GM19239 (cell line): ENCODE measurements at places on chromosomes 5 and 9.

GRCh38 chr9:36129139-36129538 is 7.4 kb upstream of the GLIPR2 start:
- DNase-seq = no peak

GRCh38 chr9:98943682-98944056 is at the start of gene COL15A1:
COL15A1 (plus strand) TSS chr9:98943907; CDS start chr9:98944062, 155 bp downstream.
- no peak for DNase-seq

DNA sequence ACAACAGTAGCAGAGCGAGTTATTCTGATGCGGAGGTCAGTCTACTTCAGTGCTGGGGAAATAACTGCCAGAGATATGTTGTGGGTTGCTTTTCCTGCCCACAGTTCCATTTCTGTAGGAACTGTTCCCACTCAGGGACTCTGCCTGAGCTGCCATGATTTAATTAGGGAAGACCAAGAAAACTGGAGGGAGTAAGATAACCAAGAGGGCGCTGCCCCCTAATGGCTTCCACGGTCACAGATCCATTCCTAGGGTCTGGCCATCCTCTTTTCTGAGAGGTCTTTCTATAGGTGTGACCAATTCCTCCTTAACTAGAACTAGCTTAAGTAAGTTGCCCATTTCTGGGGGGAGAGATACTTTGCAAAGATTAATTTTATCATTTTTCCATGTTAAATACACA is 125.9 kb downstream of the APBA1 start:
- DNase-seq = no peak

GRCh38 chr5:169270827-169271226 is 30.1 kb downstream of the SLIT3 start:
- no peak for DNase-seq

DNA sequence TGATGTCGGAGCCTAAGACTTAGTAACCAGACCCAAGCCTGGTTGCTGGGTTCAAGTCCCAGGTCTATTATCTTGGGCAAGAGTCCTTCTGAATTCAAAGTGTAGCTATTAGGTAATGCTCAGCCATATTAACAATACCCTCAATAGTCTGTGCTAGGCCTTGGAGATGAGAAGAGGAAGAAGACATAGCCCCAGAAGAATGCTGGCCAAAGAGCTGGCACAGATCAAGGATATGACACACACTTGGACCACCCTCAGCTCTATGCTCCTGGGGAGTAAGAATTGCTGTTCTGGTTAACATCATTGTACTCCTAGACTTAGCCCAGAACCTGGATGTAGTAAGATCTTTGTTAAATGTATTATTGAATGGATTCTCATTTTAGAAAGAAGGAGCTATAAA is 426.7 kb downstream of the CDK5RAP2 start:
- DNase-seq = no peak

DNA sequence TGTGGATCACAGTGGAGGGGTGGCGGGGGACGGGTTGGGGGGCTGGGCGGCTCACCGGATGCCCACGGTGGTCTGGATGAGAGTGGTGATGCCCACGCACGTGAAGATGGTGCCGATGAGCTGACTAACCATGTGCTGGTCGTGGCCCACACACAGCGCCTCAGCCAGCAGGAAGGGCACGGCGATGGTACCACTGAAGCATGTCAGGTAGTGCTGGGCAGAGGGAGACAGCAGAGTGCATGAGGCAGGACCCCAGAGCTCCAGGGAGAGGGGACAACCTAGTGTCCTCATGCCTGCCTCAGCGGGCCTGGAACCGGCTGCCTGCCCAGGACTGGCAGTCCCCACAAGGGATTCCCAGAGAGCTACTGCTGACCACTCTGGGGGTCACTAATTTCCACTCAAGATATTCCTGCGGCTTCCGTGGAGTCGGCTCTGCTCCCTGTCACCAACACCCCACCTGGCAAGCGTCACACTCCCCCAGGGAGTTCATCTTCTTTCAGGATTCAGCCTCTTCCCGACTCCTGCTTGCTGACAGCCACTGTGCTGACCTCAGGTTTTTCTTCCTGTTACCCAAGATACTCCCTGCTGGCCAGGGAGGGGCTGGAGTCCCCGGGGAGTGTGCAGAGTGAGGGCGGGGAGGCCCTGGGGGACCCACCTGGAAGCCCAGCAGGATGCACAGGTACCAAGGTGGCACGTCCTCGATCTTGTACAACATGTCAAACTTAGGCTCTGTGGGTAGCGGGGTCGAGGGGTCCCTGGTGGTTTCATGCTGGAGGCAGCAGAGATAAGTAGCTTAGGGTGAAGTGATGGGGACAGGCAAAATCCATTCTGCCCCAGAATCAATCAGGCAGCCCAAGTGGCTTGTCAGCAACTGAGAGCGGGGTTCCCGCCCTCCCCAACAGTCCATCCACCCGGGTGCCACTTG is 998 bp downstream of the SLC23A1 start:
- DNase-seq = no peak

- no peak for DNase-seq
Measured at GRCh38 chr5:31682851-31683250, 43.9 kb downstream of the PDZD2 start.

DNA sequence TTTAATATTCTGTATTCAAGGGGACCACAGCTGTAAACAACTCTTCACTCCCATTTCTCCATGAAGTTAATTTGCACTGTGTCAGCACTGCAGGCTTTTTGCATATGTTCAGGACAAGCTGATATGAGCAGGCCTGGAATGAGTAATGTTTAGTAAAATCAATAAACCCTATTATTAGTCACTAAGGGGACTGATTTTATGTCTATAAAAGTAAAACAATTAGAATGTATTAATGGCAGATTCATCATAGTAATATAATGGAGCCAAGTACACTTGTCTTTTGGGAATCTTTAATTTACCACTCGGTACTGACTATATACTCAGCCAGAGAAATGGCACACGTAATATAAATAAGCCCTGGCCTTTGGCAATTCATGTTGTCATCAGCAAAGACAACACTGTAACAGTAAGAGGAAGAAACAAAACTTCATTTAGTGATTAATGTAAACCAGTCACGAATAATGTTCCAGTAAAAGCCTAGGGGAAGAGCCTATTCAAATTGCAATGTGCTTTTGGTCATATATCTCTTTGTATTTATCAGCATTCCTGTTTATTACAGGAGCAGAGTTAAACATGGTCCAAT is 111.6 kb downstream of the ZNF608 start:
- DNase-seq = no peak

- no peak for DNase-seq
Measured at GRCh38 chr5:946720-947625, 54.3 kb downstream of the TRIP13 start.

DNA sequence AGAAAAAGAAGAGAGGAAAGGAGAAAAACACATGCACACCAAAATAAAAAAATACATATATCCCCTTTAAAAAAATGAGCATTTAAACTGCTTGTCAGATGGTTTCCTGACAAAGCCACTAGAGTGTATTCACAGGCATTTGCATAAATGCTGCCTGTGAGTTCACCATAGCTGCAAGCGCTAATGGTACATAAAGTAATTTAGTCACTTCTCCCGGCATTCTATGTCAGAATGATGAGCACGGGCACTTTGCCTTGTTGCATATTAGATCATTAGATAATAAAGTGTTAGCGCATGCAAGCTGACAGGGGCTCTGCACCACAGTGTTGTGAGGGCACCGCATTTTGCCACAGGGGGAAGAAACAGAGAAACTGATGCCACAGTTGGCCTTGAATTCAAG is 280.6 kb downstream of the EBF1 start:
- no peak for DNase-seq

GRCh38 chr5:37932450-37932849 is 92.6 kb upstream of the GDNF start:
- DNase-seq = no peak

- no peak for DNase-seq
Measured at GRCh38 chr5:28468166-28468565, 1429.8 kb upstream of the CDH9 start.

DNA sequence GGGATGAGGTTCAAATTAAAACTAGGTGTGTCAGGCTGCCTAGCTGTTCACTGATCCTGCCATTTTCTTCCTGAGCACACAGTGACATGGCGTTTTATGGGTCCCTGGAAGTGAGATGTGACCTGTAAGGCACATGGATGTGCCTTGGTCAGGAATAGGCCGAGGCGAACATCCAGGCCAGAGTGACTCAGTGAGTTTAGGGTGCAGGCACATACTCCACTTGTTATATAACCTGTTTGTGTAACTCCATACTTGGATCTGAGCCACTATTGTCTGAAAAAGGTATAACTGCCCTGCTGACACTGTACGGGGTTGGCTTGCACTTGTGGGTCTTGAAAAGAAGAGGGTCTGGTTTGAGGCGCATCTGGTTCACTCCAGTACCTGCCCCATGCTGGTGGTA is 150.1 kb upstream of the ADAMTS16 start:
- no peak for DNase-seq

DNA sequence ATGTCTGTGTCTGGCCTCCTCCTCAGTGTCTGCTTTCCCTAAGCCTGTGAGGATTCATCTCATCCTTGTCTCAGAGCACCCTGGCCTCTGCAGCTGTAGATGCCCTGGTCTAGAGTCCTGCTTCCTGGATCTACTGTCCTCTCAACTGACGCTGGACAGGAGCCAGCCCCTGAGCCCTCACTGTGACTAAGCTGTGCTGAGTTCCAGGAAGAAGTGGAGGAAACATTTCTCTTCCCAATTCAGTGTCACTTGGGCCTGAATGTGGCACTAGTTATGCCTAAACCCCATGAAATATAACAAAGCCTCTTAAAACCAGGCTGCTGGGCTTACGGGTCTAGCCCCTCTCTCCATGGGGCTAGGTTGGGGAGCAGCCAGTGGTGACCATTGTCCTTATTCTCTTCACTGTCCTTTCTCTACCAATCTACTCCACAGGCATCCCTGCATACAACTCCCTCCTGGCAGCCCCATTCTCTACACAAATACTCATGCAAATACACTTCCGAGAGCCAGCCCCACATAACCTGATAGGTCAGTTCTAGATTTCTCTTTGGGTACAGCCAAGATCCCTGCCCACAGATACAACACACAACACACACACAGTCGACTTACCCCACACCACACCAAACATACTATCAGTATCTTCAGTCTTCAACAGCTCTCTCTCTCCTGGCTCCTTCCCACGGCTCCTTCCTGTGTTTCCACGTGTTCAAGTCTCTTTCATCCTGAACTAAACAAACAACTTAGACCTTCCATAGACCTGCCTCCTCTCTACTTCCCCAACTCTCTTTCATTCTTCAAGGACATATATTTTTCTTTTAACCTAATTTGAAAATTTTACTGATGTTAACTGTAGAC is 220.8 kb downstream of the SNX18 start:
- no peak for DNase-seq

- DNase-seq = no peak
Measured at GRCh38 chr9:114718801-114719221, 36.8 kb upstream of the TEX48 start.

GRCh38 chr9:129027224-129027684 is 877 bp downstream of the SH3GLB2 start:
- no peak for DNase-seq

DNA sequence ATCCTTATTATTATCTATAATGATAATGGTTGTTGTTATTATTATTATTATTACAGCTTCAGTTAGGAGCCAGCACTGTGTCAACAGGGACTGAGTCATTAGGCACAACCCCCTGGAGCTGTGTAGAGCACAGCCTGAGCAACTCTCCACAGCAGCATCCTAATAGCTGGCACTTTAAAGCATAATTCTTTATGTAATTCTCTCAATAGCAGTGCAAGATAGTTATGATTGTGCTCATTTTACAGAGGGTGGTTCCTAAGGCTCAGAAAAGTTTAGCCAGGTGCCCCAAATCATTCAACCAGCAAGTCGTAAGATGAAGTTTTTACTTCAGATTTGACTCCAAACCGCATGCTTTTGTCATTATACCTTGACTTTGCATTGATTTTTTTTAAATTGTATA is 390.3 kb downstream of the ANXA1 start:
- no peak for DNase-seq
